Adipocyte (in vitro differentiated cells): ENCODE measurements at places on chromosomes 12 and 14.

DNA sequence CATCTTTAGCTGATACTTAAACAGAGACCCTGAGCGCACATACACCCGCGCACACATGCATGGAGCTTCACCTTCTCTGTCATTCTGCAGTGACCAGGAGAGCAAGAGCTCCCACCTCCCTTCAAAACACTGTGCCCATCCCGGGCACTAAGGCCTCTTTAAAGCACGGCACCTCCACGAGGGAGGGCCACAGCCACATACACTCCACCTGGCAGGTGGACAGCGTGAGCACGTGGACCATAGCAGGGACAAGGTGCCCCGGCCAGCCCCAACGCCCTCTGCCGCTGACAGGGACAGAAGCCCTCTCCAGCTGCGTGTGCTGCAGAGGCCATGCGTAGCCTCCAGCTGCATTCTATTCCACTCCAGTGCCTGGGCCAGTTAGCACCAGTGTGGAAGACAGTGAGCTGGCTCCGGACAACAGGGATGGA, 5.4 kb downstream of the GAPDH start:
- DNase-seq: peak; percentile 20

GRCh38 chr12:58204071-58204470, 262.7 kb downstream of the ATP23 start:
- peak; percentile 43 for DNase-seq

GRCh38 chr14:95696741-95697140, 10.5 kb downstream of the TCL1B start:
- no peak for DNase-seq

- DNase-seq: no peak
These were observed 921.2 kb upstream of the FOXG1 start for GRCh38 chr14:27845241-27845850.

- DNase-seq: no peak
These were observed 20.2 kb downstream of the TNFAIP2 start for GRCh38 chr14:103143506-103143905.

- DNase-seq: no peak
These were observed 9.8 kb downstream of the DLK1 start for GRCh38 chr14:100736269-100737180.
